ENCODE measurements at places on chromosomes 1 and 21. TPM values are rescaled to one million over a fixed set of nuclear protein-coding genes. Genes with fewer than 3 reads are reported as not detected.
A peak's percentile ranks its signal among the peaks of the same experiment; 100 is the strongest.

- H3K36me3 ChIP-seq: no peaks in the 10 kb centered on the region
- no peaks in the 10 kb centered on the region for H3K27me3 ChIP-seq
- no peak overlapping the region for H3K27ac ChIP-seq
- H3K4me3 ChIP-seq: no peak overlapping the region
- no peaks in the 10 kb centered on the region for H3K4me1 ChIP-seq
Measured at GRCh38 chr1:19009126-19009881, 52.8 kb upstream of the IFFO2 start.

EVA1C gene
- 40.7 TPM for total RNA-seq

SIKE1 gene
- total RNA-seq: 40.3 TPM

DNA sequence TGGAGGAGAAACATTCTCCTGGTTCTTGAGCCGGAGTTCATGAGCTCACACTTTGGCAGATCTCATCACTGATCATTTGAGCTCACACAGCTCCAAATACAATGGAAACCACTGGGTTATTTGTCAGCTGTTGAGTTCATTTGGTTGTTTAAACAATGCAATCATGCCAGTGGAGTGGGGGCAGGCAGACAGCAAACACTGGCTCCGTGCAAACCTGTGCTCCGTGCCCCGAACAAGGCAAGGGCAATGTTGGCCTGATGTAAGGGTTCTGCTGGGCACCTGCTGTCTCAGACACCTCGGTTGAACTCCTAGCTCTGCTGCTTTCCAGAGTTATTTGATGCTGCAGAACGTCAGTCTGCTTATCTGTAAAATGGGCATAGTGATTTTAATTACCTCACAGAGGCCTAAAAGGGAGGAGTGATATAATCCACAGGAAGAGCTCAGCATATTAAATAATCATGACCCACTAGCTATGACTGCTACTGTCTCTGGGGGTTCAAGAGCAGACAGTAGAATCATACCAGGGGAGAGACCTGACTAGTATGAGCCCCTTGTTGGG lies 20.0 kb upstream of the CLIC6 start:
- no peaks in the 10 kb centered on the region for H3K27me3 ChIP-seq
- H3K27ac ChIP-seq: no peak overlapping the region
- no peaks in the 10 kb centered on the region for H3K36me3 ChIP-seq
- peaks cover 4% of the 10 kb centered on the region for H3K4me1 ChIP-seq

DNA sequence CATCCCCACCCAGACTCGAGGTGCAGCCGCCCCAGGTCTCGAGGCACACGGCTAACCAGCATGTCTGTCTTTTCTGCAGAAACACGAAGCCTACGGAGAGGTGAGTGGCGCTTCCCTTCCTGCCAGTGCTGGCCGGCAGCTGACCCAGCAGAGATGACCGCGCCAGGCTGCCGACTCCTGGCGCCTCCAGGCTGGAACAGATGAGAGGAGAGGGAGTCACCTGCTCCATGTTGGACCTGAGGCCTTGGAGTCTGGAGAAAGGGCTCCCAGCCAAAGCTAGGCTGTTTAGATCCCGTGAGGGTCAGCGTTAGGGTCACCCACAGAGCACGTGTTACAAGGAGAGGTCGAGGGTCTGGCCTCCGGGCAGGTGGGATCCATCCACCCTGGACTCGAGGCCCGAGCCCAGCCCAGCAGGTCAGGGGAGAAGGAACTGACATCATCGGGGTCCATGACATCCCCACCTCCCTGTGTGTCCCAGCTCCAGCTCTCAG lies 14.9 kb downstream of the COL6A2 start:
- no peak overlapping the region for H3K27ac ChIP-seq
- peaks cover 12% of the 10 kb centered on the region for H3K36me3 ChIP-seq

DNA sequence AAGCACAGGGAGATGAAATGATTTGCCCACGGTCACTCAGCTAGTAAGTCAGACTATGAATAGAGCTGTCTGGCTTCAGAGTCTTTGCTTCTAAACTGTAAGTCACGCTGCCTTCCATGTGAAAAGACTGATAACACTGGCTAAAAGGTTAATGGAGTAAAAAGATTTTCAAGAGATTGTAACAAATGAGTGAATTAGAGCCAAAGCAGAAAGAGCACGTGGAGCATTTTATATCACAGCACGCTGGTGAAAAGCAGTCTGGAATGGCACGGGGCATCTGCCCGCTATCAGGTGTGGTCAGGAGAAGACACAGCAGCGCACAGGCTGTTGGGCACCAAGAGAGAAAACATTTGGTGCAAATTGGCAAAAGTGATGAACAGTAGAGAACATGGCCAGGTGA lies 144.8 kb upstream of the GALNT2 start:
- no peak overlapping the region for H3K4me3 ChIP-seq
- H3K27ac ChIP-seq: no peak overlapping the region
- DNase-seq: no peak
- H3K4me1 ChIP-seq: no peaks in the 10 kb centered on the region

DNA sequence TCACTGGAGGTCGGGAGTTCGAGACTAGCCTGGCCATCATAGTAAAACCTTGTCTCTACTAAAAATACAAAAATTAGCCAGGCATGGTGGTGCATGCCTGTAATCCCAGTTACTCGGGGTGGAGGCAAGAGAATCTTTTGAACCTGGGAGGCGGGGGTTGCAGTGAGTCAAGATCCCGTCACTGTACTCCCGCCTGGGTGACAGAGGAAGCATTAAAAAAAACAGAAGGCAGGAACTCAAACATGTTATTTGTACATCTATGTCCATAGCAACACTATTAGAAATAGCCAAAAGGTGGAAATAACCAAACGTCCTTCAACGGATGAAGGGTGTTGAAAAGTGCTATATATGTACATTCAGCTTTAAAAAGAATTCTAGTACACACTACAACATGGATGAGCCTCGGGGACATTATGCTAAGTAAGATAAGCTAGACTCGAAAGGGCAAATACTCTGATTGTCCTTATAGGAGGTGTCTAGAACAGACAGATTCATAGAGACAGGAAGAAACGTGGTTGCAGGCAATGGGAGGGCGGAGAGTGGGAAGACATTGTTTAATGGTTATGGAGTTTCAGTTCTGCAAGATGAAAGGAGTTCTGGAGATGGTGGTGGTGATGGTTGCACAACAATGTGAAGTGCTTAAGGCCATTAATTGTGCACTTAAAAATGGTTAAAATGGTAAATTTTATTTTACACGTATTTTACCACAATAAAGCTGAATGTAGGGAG lies 19.2 kb downstream of the NLRP3 start:
- no peak overlapping the region for H3K4me3 ChIP-seq
- no peaks in the 10 kb centered on the region for H3K27me3 ChIP-seq
- no peak for DNase-seq
- H3K36me3 ChIP-seq: no peaks in the 10 kb centered on the region
- no peak overlapping the region for H3K27ac ChIP-seq

GUCA2B gene
- not detected for total RNA-seq

DNA sequence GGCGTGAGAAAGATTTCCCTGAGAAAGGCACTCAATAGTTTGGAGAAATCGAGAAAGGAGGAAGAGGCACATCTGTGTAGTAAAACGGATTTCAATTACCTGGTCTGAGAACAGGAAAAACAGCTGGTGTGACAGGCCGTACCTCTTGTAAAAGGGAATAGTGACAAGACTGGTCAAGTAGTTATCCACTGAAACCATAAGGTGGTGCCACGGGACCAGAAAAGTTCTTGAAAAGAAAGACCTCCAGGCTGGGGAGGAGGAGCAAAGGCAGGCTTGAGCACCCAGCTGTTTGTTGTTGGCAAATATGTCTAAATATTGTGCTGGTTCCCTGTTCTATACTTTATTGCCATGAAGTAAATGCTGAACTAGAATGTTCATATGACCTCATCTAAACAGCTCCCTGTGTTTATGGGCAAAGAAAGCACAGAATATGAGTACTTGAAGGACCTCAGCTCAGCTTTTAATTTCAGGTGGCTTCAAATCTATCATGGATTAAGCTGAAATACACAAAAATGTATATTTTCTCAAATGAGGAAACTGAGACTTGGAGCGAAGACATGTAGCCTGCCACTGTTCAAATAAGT lies 4.0 kb downstream of the HAO2 start:
- H3K36me3 ChIP-seq: no peaks in the 10 kb centered on the region
- no peak overlapping the region for H3K27ac ChIP-seq
- peak; percentile 21 for DNase-seq

OLFML2B gene
- 8.0 TPM for total RNA-seq

CFHR3 gene
- total RNA-seq: not detected

DNA sequence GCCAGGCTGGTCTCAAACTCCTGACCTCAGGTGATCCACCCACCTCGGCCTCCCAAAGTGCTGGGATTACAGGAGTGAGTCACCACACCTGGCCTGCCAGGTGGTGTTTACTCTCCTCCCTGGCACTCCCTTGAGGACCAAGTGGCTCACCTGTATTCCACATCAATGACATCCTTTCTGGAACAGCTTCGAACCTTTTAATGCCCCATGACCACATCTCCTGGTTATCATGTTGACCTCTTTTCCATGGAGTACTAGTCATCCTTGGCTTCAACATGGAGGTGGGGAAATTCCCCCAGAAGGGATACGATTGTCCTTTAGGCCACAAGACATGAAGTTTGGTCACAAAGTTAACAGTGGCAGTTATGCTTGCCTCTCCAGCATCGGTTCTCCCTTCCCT lies 66.9 kb downstream of the CDC7 start:
- no peaks in the 10 kb centered on the region for H3K27me3 ChIP-seq
- no peak for DNase-seq
- H3K4me1 ChIP-seq: no peaks in the 10 kb centered on the region
- no peak overlapping the region for H3K27ac ChIP-seq
- no peak overlapping the region for H3K4me3 ChIP-seq

DNA sequence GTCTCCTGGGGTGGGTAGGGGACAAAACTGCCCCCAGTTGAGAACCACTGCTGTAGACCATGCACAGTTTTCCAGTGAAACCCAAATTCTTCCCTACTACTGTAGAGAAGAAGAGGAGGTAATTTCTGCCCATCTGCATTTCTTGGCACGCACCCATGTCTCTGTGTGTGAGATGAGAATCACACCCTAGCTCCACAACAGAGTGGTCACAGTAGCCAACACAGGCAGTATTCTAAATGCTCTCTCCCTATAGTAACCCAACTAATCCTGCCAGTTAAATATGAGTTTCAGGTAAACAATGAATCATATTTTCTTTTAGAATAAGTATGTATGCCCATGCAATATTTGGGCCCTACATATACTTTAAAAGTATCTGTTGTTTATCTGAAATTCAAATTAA lies 1.2 kb upstream of the CAPN2 start:
- no peaks in the 10 kb centered on the region for H3K27me3 ChIP-seq
- no peak overlapping the region for H3K27ac ChIP-seq
- DNase-seq: no peak
- no peaks in the 10 kb centered on the region for H3K36me3 ChIP-seq

All from thyroid gland (tissue), 4 donors.